EH (cell line): ENCODE measurements at places on chromosomes 1 and 21.

- DNase-seq = no peak
Measured at GRCh38 chr1:156464825-156465452, 35.6 kb downstream of the MEF2D start.

- no peak for DNase-seq
Measured at GRCh38 chr1:186330758-186331157, 44.3 kb downstream of the TPR start.

DNA sequence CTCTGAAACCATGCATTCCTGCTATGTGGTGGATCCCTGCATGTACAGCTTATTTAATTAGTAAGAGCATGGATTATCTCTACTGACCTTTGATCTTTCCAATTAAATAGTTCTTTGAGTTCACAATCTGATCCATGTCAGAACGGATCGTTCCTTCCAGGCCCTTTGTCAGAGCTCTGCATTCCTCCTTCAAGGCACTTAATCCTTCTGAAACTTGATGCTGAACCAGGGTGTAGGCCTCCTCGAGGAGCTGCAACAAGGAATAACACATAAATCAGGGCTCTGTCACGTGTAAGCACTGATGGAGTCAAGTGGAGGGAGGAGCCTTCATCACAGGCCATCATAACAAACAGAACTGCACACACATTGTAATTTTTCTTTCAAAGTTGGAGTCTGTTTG lies 68.4 kb upstream of the EDEM3 start:
- DNase-seq = no peak

DNA sequence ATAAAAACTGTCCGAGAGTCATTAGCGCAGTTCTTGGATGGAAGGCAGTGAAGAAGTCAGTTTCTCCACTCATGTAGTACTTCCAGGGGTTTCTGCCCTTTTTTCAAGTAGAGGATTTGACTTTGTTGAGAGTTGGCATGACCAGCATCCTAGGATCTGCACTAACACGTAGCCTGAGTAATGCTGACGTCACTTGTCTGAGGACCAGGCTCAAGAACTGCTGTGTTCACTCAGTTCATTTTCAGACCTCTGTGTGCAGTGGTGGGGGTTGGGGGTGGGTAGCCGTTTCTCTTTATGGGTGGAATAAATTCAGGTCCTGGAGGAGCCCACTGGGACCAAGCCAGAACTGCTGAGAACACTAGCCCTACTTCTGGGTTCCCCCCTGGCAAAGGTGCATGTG lies 53.3 kb downstream of the MRPS6 start:
- DNase-seq = peak; percentile 62

DNA sequence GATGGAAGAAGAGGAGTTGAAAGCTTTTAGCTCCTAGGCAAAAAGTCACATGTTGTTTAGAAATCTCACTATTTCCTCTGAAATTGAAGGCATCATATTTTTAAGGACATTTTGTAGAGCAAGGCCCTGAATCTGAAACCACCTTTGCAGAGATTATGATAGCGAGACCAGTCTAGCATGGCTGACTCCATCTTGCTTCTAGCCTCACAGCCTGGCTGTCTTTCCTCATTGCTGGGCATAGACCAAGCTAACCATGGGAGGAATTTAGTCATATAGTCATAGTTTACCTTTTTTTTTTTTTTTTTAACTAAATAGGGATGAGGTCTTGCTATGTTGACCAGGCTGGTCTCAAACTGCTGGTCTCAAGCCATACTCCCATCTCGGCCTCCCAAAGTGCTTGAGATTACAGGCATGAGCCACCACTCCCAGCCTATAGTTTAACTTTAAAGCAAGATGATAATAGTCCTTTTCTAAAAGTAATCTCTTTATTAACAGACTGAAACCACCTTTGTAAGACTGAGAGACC lies 42.2 kb upstream of the ZNF326 start:
- peak; percentile 32 for DNase-seq

- DNase-seq = no peak
Measured at GRCh38 chr21:23804866-23805265, 1802.4 kb downstream of the MRPL39 start.

DNA sequence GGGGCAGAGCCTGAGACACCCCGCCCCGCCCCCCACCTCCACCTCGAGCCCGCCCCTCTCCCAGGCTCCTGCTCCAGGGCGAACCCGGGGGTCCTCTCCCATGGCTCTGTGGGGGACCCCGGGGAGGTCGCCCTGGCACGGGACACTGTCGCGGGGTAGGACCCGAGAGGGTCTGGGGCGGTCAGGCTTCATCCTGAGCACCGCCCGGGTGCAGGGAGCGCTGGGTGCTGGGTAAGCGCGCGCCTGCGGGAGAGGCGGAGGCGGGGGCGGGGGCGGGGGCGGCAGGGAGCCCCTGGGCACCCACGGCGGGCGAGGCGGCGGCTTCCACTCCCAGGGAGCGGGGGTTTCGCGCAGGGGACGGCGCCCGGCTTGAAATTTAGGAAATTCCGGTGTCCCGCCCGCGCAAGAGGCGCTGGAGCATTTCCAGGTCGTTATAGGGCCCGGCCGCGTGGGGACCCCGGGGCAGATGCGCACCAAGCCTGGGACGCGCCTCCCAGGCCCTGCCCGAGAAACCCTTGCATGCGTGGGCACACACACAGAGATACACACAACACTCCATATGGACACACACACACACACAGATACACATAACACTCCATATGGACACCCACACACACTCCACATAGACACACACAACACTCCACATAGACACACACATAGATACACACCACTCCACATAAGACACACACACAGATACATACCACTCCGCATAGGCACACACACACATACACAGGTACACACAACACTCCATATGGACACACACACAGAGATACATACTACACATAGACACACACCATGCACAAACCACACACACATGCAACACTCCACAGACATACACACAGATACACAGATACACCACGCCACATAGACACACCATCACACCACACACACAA lies 48.7 kb upstream of the SLC19A1 start:
- no peak for DNase-seq

- no peak for DNase-seq
Measured at GRCh38 chr1:11500881-11501280, 21.9 kb downstream of the DISP3 start.

- DNase-seq = no peak
Measured at GRCh38 chr1:39675220-39675619, 3.3 kb upstream of the NT5C1A start.

- no peak for DNase-seq
Measured at GRCh38 chr1:50995651-50996050, 25.6 kb downstream of the CDKN2C start.

GRCh38 chr1:161185282-161185682 lies 8.0 kb upstream of the B4GALT3 start:
- peak; percentile 67 for DNase-seq

GRCh38 chr1:25031966-25032667 lies 102.0 kb upstream of the RUNX3 start:
- peak; percentile 67 for DNase-seq

DNA sequence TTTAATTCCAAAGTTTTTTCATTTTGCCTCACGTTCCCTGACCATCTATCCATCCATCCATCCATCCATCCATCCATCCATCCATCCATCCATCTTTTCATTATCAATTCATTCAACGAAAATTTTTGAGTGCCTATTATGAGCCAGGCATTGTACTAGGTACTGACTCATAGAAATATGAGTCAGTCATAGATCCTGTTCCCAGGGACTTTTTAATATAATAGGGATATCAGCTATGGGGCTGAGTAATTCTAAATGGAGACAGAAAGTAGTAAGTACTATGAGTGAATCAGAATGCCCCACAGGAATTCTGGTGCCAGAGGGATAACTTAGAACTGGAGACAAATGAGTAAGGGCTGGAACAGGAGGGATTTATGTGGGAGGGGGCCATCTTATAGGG lies 49.8 kb upstream of the GNG12 start:
- DNase-seq = peak; percentile 80

- DNase-seq = peak; percentile 71
Measured at GRCh38 chr1:180923021-180923841, 10.5 kb downstream of the KIAA1614 start.

- DNase-seq = peak; percentile 44
Measured at GRCh38 chr1:58717979-58718378, 18.1 kb upstream of the MYSM1 start.

DNA sequence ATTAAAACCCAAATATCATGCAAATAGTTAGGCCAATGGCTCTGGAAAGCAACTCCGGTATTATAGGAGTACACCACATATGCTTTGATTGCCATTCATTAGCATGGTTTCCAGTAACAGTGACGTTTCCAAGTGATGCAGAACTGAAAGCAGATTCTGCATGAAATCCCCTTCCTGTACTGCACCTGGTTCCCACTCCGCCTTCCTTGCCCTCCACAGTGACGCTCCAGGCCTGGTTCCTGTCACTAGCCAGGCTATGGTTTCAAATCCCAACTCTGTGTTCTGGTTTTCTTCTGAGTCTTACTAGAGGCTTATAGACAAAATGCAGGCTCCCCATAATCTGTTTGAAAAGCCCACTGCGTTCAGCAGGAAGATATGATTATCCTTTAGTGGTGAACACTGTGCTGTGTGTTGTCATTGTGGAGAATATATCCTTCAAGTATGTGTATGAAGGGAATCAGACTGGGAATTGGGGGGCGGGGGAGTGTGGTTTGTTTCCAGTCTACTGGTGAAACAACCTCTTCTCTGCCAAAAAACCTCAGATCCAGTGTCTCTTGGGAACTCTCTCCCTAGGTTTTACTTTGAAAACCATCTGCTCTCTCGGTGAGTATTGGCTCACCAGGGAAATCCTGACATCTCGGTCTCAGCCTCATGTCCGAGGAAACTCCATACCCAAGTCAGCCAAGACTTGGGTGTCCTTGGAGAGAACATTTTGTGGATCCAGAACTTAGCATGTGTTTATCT lies 78.7 kb downstream of the TYW3 start:
- DNase-seq = no peak

- no peak for DNase-seq
Measured at GRCh38 chr1:24483441-24483840, 19.2 kb upstream of the RCAN3 start.

DNA sequence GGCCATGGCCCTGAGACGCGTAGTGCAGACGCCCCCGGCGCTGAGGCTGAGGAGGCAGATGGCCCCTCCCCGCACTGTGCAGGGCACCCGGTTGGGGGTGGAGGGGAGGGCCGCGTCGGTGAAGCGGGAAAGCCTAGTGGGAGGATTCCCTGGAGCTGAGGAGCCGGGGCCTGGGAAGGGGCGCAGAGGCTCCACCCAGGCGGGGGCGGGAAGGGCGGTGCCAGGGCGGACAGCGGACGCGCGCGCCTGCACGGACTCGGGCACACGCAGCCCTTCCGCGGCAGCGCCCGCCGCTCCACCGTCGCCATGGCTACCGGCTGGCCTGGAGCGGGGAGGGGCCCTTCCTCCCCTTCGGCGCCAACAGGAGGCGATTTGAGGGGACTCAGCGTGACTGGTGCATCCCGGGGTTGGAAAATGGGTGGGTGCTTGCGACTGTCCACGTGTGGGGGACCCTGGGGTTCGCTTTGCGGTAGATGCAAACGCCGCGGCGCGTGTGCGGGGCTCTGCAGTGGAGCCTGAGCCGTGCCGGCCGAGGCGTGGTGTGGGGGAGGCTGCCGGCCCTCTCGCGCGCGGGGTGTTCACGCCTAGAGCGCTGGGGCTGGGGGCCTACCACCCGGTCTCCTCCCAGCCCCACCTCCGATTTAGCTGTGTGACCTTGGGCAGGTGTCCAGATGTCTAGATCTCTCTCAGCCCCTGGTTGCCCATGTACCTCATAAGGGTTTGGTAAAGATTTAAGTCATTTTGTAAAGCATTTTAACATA lies 35.1 kb downstream of the PTPRF start:
- DNase-seq = peak; percentile 67
